Stimulated activated CD8-positive, alpha-beta memory T cell treated with anti-CD3 and anti-CD28 coated beads, Interleukin-15, amount 100 ng/mL, for 1 hour (primary cell): ENCODE measurements at places on chromosomes 3 and 15.

DNA sequence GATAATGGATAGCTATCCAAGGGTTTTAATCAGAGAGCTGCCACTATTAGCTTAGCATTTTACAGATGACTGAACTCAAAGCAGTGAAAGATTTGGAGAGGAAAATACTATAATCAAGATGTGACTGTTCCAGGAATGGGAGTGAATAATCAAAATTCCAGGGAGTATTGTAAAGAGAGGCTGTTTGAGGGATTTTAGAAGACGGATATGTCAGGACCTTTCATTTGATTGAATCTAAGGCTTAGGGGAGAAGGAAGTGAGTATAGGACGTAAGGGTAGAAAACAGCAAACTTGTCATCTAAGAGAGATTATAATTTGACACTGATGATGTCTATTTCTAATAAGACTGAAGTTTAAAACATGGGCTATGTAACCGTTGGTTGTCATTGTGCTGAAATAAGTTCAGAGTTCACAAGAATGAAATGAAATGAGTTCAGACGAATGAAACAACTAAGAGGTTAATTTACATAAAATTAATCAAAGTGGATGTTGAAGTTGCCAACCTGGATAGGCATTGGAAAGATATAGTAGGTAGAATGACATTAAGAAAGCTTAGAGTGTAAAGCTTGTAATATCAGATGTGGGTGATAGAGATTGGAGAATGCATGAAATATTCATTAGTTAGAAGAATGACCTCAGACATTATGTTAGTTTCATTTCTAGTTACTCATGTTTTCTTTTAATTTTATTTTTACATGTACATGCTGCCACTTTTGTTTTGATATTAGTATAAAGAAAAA is 842.8 kb downstream of the SI start:
- no peak for DNase-seq

GRCh38 chr3:53016236-53016635 is 29.6 kb downstream of the SFMBT1 start:
- no peak for DNase-seq

- DNase-seq: no peak
These were observed 35.5 kb downstream of the DUT start for GRCh38 chr15:48366584-48367312.

GRCh38 chr3:152060701-152061100 is 187.3 kb downstream of the SUCNR1 start:
- no peak for DNase-seq

DNA sequence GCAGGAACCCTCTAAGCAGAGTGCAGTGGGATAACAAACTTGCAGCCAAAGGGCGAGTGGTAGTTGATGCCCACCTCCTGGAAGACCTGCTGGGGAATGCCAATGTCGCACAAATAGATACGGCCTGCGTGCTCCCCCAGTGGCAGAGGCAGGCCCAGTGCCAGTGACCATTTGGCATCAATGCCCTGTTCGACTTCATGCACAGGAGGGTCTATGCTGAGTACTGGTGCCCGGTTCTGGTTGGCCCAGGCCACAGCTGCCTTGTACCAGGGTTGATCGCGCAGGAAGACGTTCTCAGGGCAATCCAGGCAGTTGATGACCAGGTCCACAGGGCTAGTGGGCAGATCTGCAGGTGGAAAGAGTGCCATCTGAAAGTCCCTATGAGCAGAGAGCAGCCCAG is 17.0 kb downstream of the CLK3 start:
- no peak for DNase-seq

GRCh38 chr15:55526559-55527036 is 18.6 kb upstream of the DNAAF4 start:
- no peak for DNase-seq
